ENCODE measurements at places on chromosomes 7 and 10. TPM values are rescaled to one million over a fixed set of nuclear protein-coding genes. Genes with fewer than 3 reads are reported as not detected.

DNA sequence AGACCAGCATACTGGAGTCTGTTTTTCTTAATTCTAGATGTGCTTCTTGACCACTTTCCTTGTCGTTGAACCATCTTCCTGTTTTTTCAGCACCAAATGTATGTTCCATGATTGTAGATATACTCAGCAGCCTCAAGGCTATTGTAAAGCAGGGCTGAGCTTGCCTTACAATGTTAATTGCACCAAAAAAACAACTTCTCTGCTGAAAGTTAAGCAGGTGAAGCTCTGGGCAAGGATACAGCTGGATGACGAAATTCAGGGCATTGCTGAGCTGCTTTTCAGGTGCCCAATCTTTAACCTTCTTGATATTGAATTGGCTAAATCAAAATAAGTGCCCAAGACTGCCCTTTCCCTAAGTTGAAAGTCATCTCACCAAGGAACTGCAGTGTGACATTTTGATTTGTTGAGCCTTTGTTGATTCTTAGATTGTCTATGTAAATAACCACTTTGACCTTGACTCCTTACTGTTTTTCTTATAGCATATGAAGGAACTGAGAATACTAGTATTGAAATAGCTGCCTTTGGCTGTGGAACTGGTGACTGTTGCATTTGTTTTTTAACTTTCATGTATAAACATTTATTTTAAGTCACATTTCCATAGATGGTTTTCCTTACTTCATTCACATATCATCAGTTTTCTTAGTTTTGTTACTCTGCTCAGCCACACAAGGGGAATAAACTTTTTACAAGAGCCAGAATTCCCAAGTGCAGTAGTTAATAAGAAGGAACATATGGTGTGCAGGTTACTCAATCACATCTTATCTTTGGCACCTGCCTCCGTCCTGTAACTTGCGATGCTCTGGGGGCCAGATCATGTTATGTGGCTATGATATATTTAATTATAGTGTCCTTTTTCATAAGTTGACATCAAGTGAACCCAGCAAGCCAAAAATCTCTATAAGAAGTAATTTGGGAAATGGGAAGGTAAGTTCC lies 3.1 kb downstream of the AHCYL2 start:
- no peak overlapping the region for H3K4me3 ChIP-seq
- no peak overlapping the region for H3K27ac ChIP-seq
- DNase-seq, result no peak
- peaks cover 2% of the 10 kb centered on the region for H3K27me3 ChIP-seq
- H3K36me3 ChIP-seq, result no peaks in the 10 kb centered on the region

- peaks cover 11% of the 10 kb centered on the region for H3K36me3 ChIP-seq
- peaks cover 4% of the 10 kb centered on the region for H3K4me1 ChIP-seq
- DNase-seq, result no peak
- H3K4me3 ChIP-seq, result no peak overlapping the region
Measured at GRCh38 chr10:62147425-62147824, 121.2 kb downstream of the RTKN2 start.

NACAD gene
- 0.05 TPM for total RNA-seq

- peak overlapping the region; percentile 92 for H3K4me3 ChIP-seq
- no peaks in the 10 kb centered on the region for H3K27me3 ChIP-seq
- peaks cover 28% of the 10 kb centered on the region for H3K4me1 ChIP-seq
- DNase-seq, result peak; percentile 59
Measured at GRCh38 chr7:130960208-130960988, 226.4 kb upstream of the KLF14 start.

SUFU gene
- total RNA-seq, result 11.6 TPM

GRCh38 chr10:34547291-34547690 lies 267.8 kb downstream of the PARD3 start:
- DNase-seq, result no peak
- no peak overlapping the region for H3K4me3 ChIP-seq
- peaks cover 3% of the 10 kb centered on the region for H3K27me3 ChIP-seq
- H3K36me3 ChIP-seq, result no peaks in the 10 kb centered on the region

DNA sequence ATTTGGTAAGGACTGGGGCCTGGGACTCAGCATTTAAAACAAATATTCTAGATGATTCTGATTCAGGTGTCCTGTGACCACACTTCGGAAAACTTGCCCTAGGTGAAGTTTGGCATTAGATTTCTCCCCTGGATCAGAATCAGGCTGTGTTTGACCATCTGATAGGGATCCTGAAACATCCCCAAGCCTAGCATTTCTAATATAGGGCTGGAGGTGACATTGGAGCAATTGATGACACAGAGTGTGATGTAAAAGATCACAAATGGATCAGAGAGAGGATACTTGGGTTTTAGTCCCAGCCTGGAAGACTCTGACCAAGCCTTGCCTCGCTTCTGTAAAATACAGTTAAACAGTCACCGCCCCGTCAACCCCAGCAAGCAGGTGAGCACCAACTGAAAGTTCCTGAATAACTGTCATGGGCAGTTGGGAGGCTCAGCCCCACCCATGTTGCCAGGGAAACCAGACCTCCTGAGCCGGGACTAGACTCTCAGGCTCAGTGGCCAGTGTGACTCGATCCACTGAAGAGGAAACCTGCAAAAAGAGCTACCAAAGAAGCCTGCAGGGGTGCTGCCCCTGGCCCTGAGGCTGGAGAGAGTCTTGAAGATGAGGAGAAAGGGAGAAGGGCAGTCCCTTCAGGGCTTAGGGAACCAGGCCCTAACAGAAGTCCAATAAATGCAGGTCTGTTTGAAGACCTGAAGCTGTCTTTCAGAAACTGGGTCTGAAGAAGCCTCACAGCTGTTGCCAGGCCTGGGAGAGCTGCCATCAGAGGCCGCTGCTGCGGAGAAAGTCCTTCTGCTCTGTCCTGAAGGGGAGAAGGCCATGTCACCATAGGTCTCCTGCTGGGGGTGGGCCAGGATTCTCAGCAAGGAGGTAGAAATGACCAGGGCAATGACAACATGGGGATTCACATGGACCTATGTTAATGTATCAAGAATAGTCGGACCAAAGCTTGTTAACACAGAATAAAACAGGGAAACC lies 126.1 kb upstream of the KCNMA1 start:
- no peaks in the 10 kb centered on the region for H3K36me3 ChIP-seq
- no peak overlapping the region for H3K4me3 ChIP-seq
- peaks cover 10% of the 10 kb centered on the region for H3K27me3 ChIP-seq
- no peaks in the 10 kb centered on the region for H3K4me1 ChIP-seq
- no peak overlapping the region for H3K27ac ChIP-seq

All from activated T-helper 1 cell treated with anti-CD3 and anti-CD28 coated beads, Interleukin-12 subunit alpha, Interleukin-12 subunit beta, Interleukin-2, Interleukin-4 antibody, amounts not matched to agents 30 ng/mL and 10 ng/mL and 1 ng/mL, durations not matched to agents 14 hours and 24 hours and 36 hours (primary cell).